Spinal cord (tissue), 10 donors: ENCODE measurements at places on chromosomes 16 and 17. TPM values are rescaled to one million over a fixed set of nuclear protein-coding genes. Genes with fewer than 3 reads are reported as not detected.

Gene BAIAP3
- total RNA-seq = 48.1 TPM

GRCh38 chr17:67068999-67069398 lies 24.6 kb downstream of the CACNG1 start:
- H3K4me1 ChIP-seq = peaks cover 2% of the 10 kb centered on the region
- no peak overlapping the region for H3K27ac ChIP-seq
- H3K4me3 ChIP-seq = no peak overlapping the region
- H3K27me3 ChIP-seq = no peaks in the 10 kb centered on the region
- no peaks in the 10 kb centered on the region for H3K36me3 ChIP-seq

Gene EMC8
- total RNA-seq = 13.0 TPM

Gene SALL1
- 25.0 TPM for total RNA-seq

GRCh38 chr16:26721290-26721689 lies 345.4 kb upstream of the C16orf82 start:
- H3K27ac ChIP-seq = no peak overlapping the region
- no peaks in the 10 kb centered on the region for H3K27me3 ChIP-seq
- DNase-seq = no peak
- H3K36me3 ChIP-seq = no peaks in the 10 kb centered on the region
- no peak overlapping the region for H3K4me3 ChIP-seq

Gene MT3
- 32.5 TPM for total RNA-seq
